Stimulated activated memory B cell treated with anti-CD40 and anti-IgM and Interleukin-4, amounts not matched to agents 10 μg/mL and 1 μg/mL and 100 μg/mL, for 72 hours (primary cell): ENCODE measurements at places on chromosomes 4 and X.

- no peak for ATAC-seq
Measured at GRCh38 chr4:99099311-99099710, 10.7 kb upstream of the ADH5 start.

- ATAC-seq: no peak
Measured at GRCh38 chr4:68963374-68963773, 11.8 kb upstream of the UGT2A3 start.

DNA sequence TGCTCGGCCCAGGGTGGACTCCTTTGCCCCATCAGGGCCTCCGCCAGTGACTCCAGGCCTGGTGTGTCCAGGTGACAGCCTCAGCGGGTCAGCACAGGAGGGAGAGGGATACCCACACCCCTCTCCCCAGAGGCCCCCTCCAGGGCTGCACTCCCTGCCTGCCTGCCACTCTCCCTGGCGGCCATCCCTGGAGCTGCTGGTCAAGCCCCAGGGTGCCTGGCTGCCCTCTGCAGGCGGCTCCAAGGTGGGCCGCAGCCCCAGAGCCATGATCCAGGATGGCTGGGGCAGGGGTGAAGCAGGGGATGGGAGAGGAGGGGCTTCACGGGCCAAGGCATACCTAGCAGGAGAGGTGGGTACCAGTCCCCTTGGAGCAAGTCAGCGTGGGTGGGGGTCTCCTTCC lies 3.8 kb downstream of the FGFRL1 start:
- ATAC-seq: no peak

GRCh38 chr4:102535398-102536082 lies 34.4 kb downstream of the NFKB1 start:
- peak; percentile 76 for ATAC-seq

GRCh38 chrX:70336767-70337166 lies 46.9 kb downstream of the KIF4A start:
- peak; percentile 90 for ATAC-seq

DNA sequence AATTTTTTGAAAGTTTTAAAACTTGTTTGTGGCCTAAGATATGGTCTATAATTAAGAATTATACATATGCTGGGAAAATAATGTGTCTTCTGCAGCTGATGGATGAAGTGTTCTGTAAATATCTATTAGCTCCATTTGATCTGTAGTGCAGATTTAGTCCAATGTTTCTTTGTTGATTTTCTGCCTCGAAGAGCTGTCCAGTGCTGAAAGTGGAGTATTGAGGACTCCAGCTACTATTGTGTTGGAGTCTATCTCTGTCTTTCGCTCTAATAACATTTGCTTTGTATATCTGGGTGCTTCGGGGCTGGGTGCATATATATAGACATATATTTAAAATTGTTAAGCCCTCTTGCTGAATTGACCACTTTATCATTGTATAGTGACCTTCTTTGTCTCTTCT lies 2127.3 kb downstream of the PCDH7 start:
- ATAC-seq: no peak

DNA sequence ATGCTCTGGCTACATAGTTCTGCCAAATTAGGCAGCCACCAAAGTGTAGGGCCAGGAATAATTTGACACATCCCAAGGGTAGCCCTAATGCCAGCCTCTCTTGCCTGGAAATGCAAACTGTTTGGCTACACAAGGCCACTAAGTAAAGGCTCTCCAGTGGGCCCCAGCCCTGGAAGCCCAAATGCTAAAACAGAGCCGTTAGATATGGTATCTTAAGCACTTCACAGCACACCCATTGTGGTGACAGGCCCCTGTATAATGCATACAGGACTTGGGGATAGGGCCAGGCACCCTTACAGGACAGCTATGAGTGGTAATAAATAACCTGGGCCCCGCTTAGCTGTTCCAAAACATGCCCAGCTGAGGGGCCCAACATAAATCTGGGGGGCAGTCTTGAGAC lies 623.9 kb downstream of the BCOR start:
- no peak for ATAC-seq

DNA sequence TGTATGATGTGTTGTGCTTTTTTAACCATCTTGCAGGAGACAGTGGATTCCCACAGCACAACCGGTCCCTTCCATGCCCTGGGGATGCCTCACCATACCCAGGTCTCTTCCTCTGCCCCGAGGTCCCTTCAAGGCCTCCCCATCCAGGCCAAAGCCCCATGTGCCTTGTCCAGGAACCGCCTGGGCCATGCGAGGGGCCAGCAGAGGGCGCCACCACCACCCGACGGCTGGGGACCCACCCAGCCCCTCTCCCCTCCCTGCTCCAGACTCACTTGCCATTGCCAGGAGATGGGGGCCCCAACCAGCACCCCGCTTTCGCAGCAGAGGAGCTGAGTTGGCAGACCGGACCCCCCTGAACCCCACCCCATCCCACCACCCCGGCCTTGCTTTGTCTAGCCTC lies 485.5 kb downstream of the TRAM1L1 start:
- ATAC-seq: peak; percentile 21
